AG08396 (cell line): ENCODE measurements at places on chromosomes 16 and 17.
A peak's percentile ranks its signal among the peaks of the same experiment; 100 is the strongest.

DNA sequence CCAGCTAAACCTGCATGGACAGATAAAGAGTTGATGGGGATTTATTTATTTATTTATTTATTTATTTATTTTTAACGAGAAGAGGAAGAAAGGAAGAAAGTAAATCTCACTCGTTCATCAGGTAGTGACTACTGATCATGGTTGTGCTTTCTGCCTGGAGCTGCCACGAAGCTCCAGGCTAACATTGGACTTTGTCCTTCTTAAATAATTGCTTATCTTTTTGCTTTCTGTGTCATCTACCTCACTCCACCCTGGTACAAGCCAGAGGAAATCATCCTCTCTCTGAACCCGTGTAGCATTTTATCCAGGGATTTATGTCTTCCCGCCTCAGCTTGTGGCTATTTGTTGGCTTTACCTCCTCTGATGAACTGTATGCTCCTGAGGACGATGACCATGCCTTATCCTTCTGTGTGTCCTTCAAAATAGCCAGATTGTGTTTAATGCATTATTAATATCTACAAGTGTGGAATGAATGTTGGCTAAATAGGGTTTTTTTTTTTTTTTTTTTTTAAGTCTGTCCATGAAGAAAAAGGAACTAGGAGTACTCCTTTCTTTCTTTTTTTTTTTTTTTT, 8.0 kb upstream of the SLC12A3 start:
- no peak for DNase-seq

DNA sequence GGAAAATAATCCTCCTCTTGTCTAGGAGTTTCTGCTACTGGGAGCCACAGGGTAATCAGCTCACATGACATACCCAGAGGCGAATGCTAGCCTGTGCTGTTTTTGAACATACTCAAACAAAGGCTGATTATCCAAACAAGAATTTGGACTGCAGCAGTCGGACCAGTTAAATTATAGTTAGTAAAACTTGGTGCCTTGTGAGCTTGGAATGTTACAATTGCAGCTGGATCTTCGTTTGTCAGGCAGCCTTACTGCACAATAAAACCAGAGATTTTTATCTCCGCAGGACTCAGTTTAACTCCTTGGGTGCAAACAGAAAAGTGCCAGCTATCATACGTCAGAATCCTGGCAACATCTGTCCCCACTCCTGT, 163.8 kb upstream of the TBX2 start:
- peak; percentile 56 for DNase-seq

GRCh38 chr17:76384987-76385891, 830 bp downstream of the SPHK1 start:
- DNase-seq = peak; percentile 77

DNA sequence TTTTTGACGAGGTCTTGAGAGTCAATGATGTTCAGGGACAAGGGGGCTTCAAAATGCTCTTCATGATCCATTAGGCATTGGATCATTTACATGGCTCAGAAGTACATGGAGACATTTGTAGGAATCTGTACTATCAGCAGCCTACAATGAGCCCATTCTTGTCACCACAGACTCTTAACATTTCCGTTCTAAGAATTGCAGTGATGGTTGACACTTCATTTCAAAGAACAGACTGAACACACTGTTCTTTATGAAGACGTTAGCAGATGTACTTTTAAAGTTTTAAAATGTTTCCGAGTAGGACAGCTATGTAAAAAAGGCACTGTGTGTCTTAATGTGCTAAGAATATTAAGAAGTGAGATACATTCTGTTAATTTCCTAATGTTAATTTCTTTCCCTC, 97.3 kb upstream of the GOT2 start:
- no peak for DNase-seq

- DNase-seq = no peak
Observed at GRCh38 chr16:86030116-86030515, 131.2 kb downstream of the IRF8 start.

GRCh38 chr17:57600074-57600473, 145.0 kb downstream of the CCDC182 start:
- DNase-seq = no peak

GRCh38 chr16:74226338-74226954, 70.2 kb upstream of the PSMD7 start:
- peak; percentile 12 for DNase-seq

- DNase-seq = peak; percentile 95
Observed at GRCh38 chr16:86566601-86566965, at the start of gene FOXC2. TSS of gene FOXC2 (plus strand) at chr16:86566829. CDS start at chr16:86567336, 507 bp downstream.
